ENCODE measurements at places on chromosomes 4 and X. TPM values are rescaled to one million over a fixed set of nuclear protein-coding genes. Genes with fewer than 3 reads are reported as not detected.

The CDKL2 gene
- total RNA-seq: 2.3 TPM

The SPARCL1 gene
- total RNA-seq: 0.17 TPM

The CEP135 gene
- total RNA-seq: 6.3 TPM

The NIPAL1 gene
- 2.0 TPM for total RNA-seq

The GPRIN3 gene
- total RNA-seq: 0.03 TPM

The ZAR1 gene
- total RNA-seq: not detected

The EPHA5 gene
- total RNA-seq: 3.9 TPM

The CFAP99 gene
- 0.13 TPM for total RNA-seq

The JCHAIN gene
- 0.13 TPM for total RNA-seq

The SPON2 gene
- total RNA-seq: 7.2 TPM

The PHF8 gene
- total RNA-seq: 15.9 TPM

The MFAP3L gene
- 7.2 TPM for total RNA-seq

The MTHFD2L gene
- total RNA-seq: 12.7 TPM

The DCTD gene
- 108 TPM for total RNA-seq

The MAGEB1 gene
- total RNA-seq: not detected

The FGF16 gene
- 1.5 TPM for total RNA-seq

The ATOH1 gene
- total RNA-seq: not detected

The LAP3 gene
- total RNA-seq: 78.9 TPM

The FANCB gene
- total RNA-seq: 3.3 TPM

The FGF2 gene
- 174 TPM for total RNA-seq

The SRD5A3 gene
- 11.1 TPM for total RNA-seq

The PAGE4 gene
- not detected for total RNA-seq

The FAM9B gene
- not detected for total RNA-seq

The PLP1 gene
- total RNA-seq: 0.46 TPM

The NHSL2 gene
- total RNA-seq: 2.4 TPM

The AVPR2 gene
- not detected for total RNA-seq

The ACE2 gene
- 0.20 TPM for total RNA-seq

The REELD1 gene
- not detected for total RNA-seq

The UCP1 gene
- not detected for total RNA-seq

The ZFYVE28 gene
- 22.5 TPM for total RNA-seq

The GAGE13 gene
- total RNA-seq: not detected

The GAGE12F gene
- total RNA-seq: not detected

The FRG1 gene
- 10.5 TPM for total RNA-seq

The BGN gene
- 546 TPM for total RNA-seq

The PRDM5 gene
- total RNA-seq: 8.2 TPM

All from smooth muscle cell of the pulmonary artery (primary cell).